ENCODE measurements at places on chromosomes 13 and 19.

DNA sequence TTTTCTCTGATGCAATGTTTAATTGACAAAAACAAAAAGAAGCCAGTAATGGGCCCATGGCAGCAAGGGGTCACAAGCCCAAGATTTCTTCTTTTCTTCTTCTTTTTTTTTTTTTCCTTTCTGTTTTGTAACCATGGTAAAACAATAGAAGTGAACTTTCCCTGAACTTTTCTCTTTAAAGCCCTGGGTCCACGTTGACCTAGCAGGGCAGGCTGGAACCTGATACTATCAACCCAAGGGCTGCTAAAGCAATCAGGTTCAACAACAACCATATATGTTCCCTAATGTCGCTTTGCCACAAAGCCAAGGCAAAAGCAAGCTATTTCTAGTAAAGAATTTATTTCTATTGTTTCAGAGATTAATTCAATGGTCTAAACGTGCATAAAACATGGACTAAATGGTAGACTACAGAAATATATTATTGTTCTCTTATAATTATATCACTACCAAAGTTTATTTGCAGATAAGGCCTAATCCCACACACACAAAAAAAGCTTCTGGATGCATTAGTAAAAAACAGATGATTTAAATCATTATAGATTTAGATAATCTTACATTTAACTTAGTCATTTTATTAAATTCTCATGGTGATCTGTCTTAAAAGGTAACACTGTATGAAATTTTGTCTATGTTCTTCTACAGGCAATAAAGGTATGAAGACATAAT lies 153.9 kb downstream of the DACH1 start:
- no peak for DNase-seq

DNA sequence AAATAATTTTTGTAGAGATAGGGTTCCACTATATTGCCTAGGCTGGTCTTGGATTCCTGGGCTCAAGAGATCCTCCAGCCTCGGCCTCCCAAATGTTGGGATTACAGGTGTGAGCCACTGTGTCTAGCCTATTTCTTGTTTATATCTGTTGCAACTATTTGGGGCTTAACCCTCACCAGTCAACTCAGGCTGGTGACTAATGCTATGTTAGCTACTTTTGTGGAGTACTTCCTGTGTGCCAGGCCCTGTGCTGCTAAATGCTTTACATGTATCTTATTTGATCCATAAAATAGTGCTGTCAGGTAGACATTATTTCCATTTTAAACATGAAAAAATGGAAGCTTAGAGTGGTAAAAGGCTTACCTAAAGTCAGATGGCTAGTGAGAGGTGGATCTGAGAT lies 13.8 kb downstream of the CEACAM1 start:
- DNase-seq, result no peak

GRCh38 chr19:16457954-16458331 lies 13.8 kb downstream of the EPS15L1 start:
- no peak for DNase-seq

DNA sequence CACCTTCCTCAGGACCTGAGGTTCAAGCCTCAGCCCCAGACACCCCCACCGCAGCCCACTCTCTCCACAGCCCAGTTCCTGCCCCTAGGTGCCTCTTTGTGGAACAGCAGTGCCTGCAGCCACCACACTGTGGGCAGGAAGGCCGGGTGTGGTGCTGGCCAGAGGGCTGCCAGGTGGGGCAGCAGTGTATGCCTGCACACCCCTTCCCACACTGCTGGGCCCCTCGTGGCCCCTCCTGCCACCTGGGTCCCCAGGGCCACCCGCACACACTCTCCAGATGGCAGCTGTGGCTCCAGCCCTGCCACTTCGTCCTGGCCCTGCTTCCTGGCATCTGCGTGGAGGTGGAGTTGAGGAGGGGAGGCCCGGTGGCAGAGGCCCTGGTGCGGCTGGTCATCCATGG lies 35.1 kb downstream of the HPN start:
- DNase-seq, result no peak

- no peak for DNase-seq
Measured at GRCh38 chr13:102648046-102648445, 46.8 kb downstream of the METTL21C start.

DNA sequence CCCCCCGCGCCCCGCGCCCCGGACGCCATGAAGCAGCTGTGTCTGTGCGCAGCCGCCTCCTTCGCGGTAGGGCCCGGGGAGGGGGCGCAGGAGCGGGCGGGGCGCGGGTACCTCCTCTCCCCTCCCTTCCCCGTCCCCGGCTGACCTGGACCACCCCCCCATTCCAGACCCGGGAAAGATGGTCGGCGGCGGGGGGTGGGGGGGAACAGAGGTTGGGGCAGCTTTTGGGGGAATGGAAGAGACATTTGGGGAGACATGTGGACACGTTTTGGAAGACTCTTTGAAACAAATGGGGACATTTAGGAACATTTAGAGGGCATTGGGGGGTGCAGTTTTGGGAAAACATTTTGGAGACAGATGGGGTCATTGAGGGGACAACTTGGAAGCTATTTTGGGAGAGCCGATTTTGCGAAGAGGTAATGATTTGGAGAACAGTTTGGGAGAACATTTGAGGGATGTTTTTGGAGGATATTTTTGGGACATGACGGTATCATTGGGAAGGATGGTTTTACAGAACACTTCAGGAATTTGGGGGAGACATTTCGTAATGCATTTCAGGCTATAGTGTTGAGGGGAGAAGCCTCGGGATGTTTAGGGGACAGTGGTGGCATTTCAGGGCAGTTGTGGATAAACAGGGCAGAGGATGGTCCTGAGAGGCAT lies 16.1 kb downstream of the ANKRD24 start:
- no peak for DNase-seq

- DNase-seq, result peak; percentile 68
Measured at GRCh38 chr13:51494156-51494555, 41.3 kb upstream of the INTS6 start.

DNA sequence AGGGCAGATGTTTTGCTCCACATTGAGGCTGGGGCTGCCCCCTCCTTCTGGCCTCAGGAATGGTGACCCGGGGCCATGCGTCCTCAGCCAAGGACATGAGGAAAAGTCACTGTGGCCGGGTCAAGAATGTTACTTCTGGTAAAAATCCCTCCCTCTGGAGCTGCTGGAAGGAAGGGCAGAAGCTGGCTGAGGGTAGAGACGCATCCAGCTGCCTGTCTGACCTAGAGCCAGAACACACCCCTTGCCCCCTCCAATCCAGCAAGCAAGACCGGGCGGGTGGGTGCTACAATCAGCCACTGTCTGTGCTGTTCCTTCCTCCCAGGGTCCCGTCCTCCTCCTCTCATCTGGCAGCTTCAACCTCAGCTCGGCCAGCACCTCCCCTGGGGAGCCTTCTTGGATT lies 59.0 kb downstream of the PTPRS start:
- no peak for DNase-seq

GRCh38 chr13:75506018-75506417 lies 24.0 kb upstream of the TBC1D4 start:
- DNase-seq, result no peak

- peak; percentile 79 for DNase-seq
Measured at GRCh38 chr13:22173610-22174009, 502.7 kb downstream of the FGF9 start.

DNA sequence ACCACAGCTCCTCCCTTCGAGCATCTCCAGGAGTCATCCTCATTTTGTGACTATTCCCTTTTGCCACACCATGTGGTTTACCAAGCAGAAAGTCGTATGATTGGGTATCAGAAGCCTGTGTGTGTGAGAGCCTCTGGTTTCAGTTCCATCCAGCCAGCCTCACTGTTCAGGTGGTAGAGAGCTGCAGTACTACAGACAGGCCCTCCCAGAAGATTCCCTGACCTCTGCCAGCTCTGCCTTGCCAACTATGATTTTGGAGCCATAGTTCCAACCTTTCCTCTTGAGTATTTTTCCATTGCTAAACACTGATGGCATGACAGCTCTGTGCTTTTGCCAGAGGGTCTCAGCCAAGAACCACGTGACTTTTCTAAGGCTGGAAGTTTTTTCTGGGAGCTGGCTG lies 82.5 kb downstream of the DHRS12 start:
- no peak for DNase-seq

DNA sequence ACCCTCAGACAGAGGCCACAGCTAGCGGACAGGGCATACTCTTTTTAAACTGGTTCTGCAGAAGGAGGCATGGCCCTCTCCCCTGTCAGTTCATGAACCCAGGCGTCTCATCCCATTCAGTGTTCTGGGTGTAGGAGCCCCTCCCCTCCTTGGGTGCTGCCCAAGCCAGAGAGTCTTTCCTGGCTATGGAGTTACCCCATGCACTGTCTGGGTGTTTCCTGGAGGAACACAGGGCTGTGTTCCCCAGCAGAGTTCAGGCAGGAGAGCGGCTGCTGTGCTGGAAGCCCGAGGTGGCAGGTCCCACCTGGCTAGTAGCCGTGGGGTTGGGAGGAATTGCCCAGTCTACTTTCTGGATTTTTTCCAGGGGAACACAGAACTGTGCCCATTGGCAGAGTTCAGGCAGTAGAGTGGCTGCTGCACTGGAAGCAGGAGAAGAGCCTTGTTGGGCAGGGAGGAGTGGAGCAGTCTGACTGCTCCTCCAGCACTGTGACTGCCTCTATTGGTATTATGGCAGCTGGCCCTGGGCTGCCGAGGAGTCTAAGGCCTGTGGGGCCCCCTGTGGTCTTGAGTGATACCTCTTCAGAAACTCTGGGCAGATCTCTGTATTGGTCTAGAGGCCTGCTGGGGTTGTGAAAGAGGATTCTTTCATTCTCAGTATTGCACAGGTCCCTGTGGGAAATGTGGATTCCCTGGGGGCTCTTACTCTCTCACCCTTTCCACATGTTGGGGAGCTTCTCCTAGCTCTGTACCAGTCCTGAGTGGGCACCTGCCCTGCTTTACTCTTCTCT lies 168.3 kb downstream of the PCDH20 start:
- no peak for DNase-seq

DNA sequence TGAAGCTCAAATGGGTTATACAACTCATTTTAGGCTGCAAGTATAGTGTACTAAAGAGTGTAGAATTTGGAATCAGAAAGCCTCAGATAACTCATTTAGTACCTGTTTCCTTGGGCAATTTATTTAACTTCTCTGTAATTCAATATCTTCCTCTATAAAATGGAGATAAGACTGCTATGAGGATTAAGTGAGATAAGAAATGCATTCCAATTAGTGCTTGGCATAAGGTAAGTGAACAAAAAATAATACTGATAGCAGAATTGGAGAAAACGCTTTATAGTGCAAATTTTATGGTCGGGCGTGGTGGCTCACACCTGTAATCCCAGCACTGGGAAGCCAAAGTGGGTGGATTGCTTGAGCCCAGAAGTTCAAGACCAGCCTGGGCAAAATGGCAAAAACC lies 25.0 kb downstream of the DACH1 start:
- no peak for DNase-seq

All from fibroblast of skin of right biceps (primary cell).